ENCODE measurements at places on chromosomes 3 and 15. TPM values are rescaled to one million over a fixed set of nuclear protein-coding genes. Genes with fewer than 3 reads are reported as not detected.
A peak's percentile ranks its signal among the peaks of the same experiment; 100 is the strongest.

DNA sequence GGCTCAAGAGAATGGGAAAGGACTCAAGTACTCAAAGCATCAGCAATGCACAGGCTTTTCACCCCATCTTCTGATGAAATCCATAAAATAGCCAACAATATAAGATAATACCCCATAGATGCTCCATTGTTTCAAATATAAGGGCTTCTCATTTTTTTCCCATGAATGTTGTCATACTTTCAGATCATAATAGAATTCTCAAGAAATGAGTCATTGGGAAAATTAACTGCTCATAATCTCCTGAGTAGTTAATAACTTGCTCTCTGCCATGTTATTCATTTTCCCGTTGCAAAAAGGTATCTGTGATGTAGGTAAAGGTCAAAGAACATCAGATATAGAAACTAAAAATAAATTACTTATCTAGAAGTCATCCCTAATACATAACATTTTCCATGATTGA is 121.9 kb downstream of the NSUN3 start:
- no peak for DNase-seq

- peak; percentile 62 for DNase-seq
Measured at GRCh38 chr15:75235051-75235673, 23.0 kb upstream of the GOLGA6C start.

- no peak for DNase-seq
Measured at GRCh38 chr3:136336329-136337100, 86.4 kb downstream of the PCCB start.

- no peak for DNase-seq
Measured at GRCh38 chr3:151491525-151491924, 30.7 kb upstream of the IGSF10 start.

Gene SLC22A13
- 0.97 TPM for total RNA-seq

DNA sequence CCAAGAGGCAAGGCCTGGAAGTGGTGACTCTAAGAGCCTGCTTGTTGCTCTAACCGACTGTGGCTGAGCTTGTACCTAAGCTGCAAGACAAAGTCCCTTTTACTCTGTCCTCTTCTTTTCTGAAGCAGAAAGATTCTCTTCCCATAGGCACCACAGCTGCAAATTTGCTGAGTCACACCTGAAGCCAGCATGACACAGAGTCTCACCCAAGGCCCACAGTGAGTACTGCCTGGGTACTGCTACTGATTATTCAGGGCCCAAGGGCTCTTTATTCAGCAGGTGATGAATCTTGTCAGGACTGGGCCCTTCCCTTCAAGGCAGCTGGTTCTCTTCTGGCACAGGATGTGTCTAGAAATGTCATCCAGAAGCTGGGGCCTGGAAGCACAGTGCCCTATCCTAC is 18.9 kb upstream of the TIGIT start:
- DNase-seq = no peak

GRCh38 chr3:36871379-36872126 is 73.3 kb downstream of the TRANK1 start:
- no peak for DNase-seq

- no peak for DNase-seq
Measured at GRCh38 chr3:185884641-185885040, 53.2 kb downstream of the TRA2B start.

Gene ADGRG7
- total RNA-seq = not detected

- DNase-seq = no peak
Measured at GRCh38 chr3:4888913-4889846, 90.1 kb upstream of the BHLHE40 start.

- no peak for DNase-seq
Measured at GRCh38 chr15:22925875-22926274, 54.3 kb downstream of the CYFIP1 start.

- DNase-seq = no peak
Measured at GRCh38 chr3:35064761-35065160, 574.6 kb upstream of the ARPP21 start.

Gene SPG21
- 80.5 TPM for total RNA-seq

- peak; percentile 72 for DNase-seq
Measured at GRCh38 chr15:77027697-77028450, 32.9 kb downstream of the PSTPIP1 start.

GRCh38 chr3:46693038-46693891 is at the start of gene ALS2CL:
Gene ALS2CL (minus strand): TSS chr3:46693679. CDS start chr3:46689440, 4,239 bp downstream.
- no peak for DNase-seq

GRCh38 chr3:42886294-42886822 is 10.7 kb upstream of the CYP8B1 start:
- DNase-seq = no peak

DNA sequence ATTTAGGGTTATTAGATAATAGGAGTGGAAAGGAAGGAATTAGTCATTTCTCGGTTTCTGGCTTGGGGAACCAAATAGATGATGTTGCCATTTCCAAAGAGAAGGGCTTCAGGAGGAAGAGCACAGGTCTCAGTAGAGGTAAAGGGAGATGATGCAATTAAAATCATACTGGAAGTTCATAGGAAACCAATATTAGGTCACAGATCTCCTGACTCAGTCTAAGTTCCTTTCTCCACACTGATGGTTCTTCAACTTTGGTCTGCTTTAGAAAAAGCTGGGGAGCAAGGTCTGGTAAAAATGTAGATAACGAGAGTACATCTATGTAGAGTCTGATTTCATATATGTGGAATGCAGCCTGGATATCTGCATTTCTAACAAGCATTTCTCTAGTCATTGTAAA is 130.9 kb downstream of the POLQ start:
- no peak for DNase-seq

DNA sequence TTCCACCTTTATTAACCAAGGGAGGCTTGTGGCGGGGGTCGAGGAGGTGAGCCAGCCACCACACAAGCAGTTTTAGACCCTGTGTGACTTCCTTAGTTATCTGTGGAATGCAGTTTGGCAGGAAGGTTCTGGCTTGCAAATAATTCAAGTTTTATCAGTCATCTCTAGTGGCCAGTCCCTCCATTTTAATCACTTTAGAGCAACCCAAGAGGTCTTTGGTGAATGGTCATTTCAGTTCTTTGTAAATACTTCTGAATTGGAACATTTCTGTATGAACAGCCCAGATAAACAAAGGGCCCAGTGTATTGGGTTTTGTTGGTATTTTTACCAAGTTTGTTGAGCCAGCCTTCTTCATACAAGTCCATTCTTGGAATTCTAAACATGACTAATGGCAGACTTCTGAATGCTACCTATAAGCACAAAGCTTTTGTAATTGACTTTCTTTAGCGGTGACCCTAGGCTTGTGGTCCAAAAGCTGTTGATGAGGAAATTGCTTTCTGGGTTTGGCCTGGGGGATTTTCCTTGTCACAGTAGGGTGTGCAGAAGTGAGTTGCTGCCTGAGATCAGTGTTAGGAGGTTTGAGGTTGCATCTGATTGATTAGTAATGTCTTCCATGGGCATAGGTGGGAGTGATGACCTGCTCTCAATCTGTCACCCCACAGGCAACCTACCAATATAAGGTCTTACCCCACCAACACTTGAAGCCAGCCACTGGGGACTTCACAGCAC is 193.3 kb upstream of the TOPAZ1 start:
- DNase-seq = no peak

GRCh38 chr3:9351709-9352126 is 11.1 kb upstream of the THUMPD3 start:
- no peak for DNase-seq

DNA sequence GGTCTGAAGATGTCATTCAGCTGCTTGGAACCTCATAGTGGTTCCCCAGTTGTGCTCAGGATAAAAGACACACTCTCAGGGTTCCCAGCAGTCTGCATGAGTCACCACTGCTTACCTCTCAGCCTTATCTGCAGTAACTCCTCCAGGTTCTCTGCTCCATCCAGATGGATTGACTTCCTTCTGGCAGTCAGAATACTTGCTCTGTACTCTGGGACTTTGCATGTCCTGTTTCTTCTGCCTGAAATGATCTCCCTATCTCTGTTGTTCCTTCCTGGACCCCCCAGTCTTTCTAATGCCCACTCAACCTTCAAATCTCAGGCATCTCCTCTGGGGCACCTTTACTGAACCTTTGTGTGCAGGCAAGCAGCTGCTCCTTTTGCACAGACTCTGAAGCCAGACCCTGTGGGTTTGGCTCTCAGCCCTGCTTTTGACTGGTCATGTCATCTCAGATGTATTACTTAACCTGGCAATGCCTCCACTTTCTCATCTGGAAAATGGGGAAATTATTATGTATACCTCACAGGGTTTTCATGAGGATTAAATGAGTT is 38.4 kb downstream of the ITPR1 start:
- no peak for DNase-seq

Gene GATA2
- 0.44 TPM for total RNA-seq

DNA sequence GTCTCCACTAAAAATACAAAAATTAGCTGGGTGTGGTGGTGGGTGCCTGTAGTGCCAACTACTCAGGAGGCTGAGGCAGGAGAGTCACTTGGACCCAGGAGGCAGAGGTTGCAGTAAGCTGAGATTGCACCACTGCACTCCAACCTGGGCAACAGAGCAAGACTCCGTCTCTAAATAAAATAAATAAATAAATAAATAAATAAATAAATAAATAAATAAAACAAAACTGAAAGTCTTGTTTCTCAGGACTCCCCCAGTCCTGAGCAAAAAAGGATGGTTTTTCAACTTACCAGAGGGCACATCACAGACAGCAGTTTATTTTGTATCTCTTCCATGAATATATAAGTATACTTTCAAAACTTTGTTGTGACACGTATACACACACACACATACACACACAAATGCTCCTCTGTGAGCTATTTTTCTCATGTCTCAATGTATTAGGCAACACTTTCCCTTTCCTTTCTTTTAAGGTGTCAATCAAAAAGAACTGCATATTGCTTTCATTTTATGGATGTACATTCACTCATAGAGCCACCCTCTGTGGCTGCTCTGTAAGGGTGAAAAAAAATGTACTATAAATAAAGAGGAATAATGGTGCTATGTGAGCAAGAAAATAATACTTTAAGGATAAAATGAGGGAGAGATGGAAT is 54.8 kb upstream of the MITF start:
- no peak for DNase-seq

DNA sequence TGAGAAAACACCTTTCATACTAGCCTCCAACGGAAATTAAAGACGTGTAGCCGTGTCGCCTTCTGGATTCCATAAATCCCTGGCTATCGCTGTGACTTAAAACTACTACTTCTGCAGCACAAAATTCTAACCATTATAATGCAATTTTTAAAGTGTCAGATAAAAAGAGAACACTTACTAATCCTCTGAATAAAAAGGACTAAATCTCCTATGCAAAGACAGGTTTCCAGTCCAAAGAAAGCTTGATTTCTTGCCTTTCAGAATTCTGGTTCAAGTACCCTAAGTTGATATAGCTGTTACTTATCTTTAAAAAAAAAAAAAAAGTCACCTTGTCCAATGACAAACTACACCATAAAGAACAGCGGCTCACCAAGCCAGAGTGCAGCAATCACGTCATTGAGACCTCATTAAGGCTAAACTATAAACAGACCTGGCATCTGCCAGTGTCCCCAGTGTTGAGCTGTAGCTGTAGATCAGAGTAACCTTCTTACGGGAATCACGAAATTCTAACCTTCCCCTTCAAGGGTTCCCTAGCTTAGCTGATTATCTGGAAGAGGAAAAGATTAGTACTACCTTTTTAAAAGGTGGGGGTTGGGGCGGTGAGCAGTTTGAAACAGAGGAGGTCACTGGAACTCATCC is 2.2 kb downstream of the ABCC5 start:
- no peak for DNase-seq

DNA sequence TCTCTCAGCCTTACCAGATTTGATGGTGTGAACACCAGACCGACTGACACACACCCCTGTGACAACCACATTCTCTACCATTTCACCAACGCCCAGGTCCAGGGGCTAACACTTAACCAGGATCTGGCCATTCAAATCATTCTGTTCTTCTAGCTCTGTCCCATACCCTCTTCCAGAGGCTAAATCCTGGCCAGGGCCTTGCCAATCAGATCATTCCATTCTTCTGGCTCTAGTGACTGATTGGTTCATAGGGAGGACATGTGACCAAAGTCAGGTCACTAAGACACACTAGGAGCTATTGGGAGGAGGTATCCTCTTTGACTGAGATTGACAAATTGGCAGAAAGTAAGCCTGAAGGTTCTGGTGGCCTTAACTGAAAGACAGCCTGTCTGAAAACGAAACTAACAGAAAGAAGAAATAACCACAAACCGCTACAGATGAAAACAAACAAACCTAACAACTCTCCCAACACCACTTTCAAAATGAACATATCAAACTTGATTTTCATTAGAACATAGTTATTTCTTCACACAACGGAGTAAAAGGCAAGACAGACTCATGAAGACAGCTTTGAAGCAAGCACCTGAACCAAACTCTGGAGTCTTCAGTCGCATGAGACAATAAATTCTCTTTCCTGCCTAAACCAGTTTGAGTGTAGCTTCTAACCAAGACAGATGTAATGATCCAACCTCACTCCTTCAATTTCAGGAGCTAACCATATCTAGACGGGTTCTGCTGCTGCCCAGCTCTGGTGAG is 68.5 kb downstream of the TRANK1 start:
- no peak for DNase-seq

DNA sequence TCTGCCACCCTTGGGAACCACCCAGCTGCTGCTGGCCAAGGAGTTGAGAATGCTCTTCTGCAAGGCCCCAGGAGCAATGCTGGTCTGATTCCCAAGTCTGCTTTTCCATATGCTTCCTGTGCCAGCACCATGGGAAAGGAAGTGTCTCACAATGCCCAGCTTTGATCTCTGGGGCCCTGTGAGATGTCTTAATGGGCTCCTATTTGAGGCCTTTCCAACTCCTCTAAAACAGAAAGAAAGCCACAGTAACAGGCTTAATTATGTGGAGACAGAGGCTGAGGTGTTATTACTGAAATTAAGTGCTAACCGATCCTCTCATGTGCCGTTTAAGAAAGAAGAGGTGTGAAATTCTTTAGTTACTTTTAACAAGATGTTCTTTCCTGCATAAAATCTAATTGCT is 4.5 kb downstream of the EOGT start:
- DNase-seq = no peak

Gene H1-8
- not detected for total RNA-seq

Gene CHAC1
- 78.5 TPM for total RNA-seq

Gene CCDC33
- total RNA-seq = not detected

- DNase-seq = no peak
Measured at GRCh38 chr3:66076861-66077470, 38.2 kb upstream of the MAGI1 start.

- no peak for DNase-seq
Measured at GRCh38 chr3:113626503-113627371, 69.7 kb downstream of the USF3 start.

DNA sequence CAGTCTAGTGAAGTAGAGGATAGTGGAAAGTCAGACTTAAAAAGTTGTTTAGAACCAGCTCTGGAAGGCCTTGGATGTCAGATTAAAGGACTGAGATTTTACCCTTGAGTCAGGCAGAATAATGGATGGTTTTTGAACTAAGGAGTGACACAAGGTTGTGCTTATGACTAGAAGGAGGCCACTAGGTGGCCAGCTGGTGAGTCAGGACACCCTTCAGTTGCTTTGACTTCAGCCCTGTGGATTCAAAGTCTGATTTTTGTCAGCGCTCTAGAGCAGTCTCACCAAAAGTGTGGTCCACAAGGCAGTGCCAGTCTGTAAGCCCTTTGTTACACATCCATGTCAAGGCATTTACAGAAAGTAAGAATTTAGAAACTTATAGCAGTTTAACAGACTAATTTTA is 3.8 kb upstream of the GABPB1 start:
- no peak for DNase-seq

GRCh38 chr3:187370051-187370450 is 1.9 kb downstream of the RTP4 start:
- DNase-seq = no peak

GRCh38 chr3:182682263-182683241 is 110.8 kb upstream of the ATP11B start:
- DNase-seq = no peak

Data from chondrocyte (in vitro differentiated cells).